ENCODE measurements at places on chromosomes 16 and 17. TPM values are rescaled to one million over a fixed set of nuclear protein-coding genes. Genes with fewer than 3 reads are reported as not detected.
A peak's percentile ranks its signal among the peaks of the same experiment; 100 is the strongest.

The KRT28 gene
- not detected for polyA plus RNA-seq

GRCh38 chr17:34375426-34375997 lies 12.5 kb upstream of the CCL1 start:
- no peak for DNase-seq

DNA sequence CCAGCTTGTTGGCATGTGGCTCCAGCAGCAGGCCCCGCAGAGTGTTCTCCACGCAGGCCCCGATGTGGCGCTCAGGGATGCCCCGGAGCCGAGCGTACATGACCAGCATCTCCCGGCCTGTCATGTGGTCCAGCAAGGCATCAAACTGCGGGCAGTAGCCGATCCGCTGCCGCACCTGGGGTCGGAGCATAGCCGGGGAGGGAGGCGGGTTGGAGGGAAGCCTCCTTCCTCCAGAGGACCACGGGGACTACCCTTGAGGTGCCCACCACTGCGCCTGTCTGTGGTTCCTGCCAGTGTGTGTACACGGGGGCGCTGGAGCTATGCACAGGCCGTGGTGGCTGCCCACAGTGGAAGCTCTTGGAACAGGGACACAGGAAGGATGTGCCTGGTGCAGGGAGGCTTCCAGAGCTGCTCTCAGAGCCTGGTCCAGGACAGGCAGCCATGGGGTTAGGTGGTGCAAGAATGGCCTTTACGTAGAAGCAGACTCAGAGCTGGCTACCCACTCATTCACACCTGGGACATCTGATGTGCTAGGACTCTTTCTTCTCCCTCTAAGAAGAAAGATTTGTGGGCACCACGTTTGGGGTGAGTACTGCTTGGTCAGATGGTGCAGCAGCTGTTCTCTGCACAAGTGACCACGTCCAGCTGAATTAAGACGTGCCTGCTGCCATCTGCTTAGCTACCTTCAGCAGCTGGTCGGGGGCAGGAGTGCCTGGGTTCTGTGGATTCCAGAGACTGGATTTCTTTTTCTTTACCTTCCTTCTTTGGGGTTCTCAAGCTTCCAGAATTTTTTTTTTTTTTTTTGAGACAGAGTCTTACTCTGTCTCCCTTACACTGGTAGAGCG lies 11.3 kb upstream of the RNPS1 start:
- DNase-seq = no peak

- DNase-seq = peak; percentile 89
Measured at GRCh38 chr17:27805520-27806146, 5.3 kb upstream of the NOS2 start.

GRCh38 chr17:81448950-81449349 lies 53.7 kb downstream of the BAHCC1 start:
- no peak for DNase-seq

- no peak for DNase-seq
Measured at GRCh38 chr16:70777973-70778406, 23.0 kb downstream of the VAC14 start.

- DNase-seq = no peak
Measured at GRCh38 chr17:61338000-61338798, 61.4 kb upstream of the TBX2 start.
